ENCODE measurements at places on chromosomes 2 and 18.

DNA sequence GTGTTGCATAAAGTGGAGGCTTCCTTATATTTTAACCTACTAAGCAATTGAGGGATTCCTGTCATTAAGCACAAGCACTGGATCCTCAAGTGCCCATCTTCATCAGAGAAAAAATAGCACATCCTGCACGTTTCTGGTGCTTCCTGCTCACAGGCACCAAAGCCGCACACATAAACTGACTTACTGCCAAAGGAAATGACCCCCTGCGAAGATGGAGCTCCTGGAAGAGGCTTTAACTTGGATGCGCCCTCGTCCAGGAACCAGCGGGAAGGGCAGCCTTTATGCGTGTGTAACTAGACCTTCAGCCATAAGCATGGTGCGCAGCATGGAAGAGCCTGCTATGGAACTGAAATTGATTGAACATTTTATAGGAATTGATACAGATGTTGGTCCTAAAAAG is 188.7 kb downstream of the FTCDNL1 start:
- no peak for DNase-seq

DNA sequence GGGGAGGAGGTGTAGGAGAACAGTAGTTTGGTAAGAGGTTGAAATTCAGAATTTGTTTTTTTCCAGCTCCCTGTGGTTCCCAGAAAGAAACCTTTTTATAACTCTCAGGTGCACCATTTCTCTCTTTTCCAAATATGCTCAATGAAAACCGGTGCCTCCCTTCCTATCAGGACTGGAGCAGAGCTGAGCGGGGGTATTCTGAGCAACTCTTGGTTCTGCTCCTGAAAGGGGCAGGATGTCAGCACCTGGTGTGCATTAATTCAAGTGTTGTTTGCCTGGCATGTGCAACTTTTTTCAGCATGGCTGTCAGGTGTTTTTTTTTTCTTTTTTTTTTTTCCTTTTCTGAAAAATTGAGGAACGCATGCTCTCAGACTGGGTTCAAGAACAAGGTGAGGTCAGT is 74.1 kb downstream of the MAPK4 start:
- no peak for DNase-seq

DNA sequence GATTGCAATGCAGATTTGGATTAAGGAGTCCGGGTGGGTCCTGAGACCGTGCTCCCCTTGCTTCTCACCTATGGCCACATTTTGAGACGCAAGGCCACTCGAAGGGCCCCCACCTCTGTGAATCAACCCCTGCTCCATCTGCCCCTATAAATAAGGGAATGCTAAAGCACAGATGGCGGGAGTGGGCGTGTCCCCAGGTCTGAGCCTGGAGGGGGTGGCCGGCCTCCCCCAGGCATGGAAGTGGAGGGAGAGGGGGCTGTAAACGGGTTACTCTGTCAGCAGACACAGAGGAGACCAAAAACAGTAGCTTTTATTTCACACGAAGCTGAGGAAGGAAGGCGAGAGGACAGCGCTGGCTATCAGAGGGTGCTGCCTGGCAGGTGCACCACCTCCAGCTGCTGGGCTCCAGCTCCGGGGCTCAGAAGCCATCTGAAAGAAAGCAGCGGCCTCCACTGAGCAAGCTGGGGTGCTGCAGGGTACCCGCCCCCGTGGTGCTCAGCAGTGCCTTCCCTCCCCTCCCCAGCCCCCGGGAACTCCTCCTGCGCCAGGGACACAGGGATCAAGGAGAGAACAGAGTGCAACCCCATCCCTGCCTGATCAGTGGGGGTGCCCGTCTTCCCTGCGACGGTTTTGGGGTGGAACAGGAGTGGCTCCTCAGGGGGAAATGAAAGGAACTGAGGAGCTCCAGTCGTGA is 56.7 kb upstream of the RAB6C start:
- no peak for DNase-seq

GRCh38 chr18:10928772-10929373 is 220.5 kb downstream of the PIEZO2 start:
- DNase-seq = peak; percentile 60

GRCh38 chr2:204542982-204543608 is 2.2 kb upstream of the PARD3B start:
- DNase-seq = no peak

GRCh38 chr18:51660188-51660715 is 462.8 kb upstream of the MEX3C start:
- no peak for DNase-seq

GRCh38 chr2:96934831-96935540 is 51.4 kb downstream of the FAM178B start:
- no peak for DNase-seq

- DNase-seq = peak; percentile 90
Observed at GRCh38 chr2:9675415-9676351, 44.9 kb upstream of the YWHAQ start.

- no peak for DNase-seq
Observed at GRCh38 chr2:143934626-143935481, 585.1 kb downstream of the ZEB2 start.

- DNase-seq = no peak
Observed at GRCh38 chr2:205130111-205130829, 552.0 kb upstream of the NRP2 start.

- no peak for DNase-seq
Observed at GRCh38 chr2:223841436-223842190, 4.2 kb upstream of the AP1S3 start.

GRCh38 chr2:160353166-160353565 is 140.4 kb downstream of the RBMS1 start:
- DNase-seq = no peak

DNA sequence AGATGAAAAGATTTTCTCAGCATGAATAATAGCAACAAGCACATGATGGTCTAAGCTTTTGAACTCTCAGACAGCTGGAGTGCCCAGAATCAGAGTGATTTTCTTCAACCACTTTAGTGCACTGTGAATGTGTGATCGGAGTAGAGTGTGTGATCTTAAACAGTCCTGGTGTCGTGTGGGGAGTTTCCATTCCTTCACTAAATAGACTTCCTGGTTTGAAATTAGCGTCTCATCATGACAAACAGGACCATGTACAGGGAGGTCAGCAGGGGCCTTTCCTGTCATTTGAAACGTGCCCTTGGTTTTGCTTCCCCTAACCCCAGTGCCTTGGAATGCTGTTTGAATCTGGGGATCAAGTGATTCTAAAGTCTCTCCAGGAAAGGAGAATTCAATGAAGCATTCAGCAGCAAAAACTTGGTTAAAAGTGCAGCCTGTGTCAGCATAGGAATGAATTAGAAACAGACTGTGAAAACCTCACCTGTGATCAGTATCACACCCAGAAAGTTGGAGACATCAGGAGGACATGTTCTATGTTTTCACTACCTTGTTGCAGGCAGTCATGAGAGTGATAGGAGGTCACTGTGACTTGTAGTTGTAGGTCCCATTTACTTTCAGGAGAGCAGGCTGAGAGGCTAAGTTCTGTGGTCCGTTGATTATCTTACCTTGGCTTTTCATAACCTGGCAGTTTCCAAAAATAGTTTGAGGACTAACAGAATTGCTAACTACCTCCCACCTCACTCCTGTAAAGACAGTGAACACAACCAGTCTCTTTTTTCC is 400.3 kb downstream of the MTX2 start:
- DNase-seq = no peak

- no peak for DNase-seq
Observed at GRCh38 chr2:16625759-16626158, 39.9 kb downstream of the CYRIA start.

DNA sequence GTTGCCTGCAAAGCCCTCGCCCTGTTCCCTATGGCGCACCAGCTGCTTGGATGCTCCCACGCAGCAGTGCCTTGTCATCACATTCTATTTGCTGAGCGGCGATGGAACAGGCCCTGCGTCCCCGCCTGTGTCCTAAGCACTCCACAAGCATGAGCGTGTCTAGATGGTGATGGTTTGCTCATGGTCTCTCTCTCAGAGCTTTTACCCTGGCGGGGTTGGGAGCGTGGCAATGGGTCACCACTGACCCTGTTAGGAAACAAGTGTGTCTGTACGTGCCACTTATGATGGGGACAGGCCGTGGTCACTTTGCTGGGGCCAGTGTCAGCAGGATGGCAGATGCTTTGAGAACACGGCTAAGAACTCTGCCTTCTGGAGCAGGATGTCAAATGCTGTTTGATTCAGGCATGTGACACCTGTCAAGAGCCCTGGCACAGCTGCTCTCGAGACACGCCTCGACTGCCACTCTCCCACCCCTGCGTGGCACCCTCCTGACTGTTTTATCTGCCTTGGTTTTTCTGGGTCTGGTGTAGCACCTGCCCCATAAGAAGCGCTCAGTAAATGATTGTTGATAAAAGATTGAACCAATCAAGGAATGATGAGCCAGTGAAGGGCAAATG is 44.2 kb downstream of the RRM2 start:
- DNase-seq = no peak

DNA sequence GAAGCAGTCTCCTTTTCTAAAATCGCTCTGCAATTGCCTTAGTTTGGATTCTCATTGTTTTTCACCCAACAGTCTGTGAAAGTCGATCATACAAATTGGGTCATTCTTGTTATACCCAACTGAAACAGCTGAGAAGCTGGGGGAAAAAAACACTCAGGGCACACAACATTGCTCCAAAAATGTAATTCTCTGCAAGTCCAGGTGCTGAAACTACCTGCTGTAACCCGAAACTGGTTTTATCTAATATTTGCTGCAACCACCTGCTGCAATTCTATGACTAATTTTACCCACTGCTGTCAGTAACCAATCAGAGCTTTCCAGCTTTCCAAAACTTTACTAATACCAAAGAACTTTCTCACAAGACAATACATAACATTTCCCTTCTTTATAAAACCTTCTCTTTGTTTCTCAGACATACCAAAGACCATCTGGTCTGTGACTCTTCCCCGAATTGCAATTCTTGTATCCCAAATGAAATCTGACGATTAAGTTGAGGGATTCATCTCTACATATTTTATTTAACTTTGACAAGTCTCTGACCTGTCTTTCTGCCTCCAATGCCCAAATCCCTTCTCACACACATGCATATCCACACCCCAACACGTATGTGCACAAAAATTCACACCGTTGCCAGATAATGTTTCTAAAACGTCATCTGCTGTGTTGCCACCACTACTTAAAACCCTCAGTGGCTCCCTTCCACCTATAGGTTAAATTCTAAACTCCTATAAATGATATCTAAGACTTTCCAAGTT is 198.3 kb downstream of the PIEZO2 start:
- no peak for DNase-seq

DNA sequence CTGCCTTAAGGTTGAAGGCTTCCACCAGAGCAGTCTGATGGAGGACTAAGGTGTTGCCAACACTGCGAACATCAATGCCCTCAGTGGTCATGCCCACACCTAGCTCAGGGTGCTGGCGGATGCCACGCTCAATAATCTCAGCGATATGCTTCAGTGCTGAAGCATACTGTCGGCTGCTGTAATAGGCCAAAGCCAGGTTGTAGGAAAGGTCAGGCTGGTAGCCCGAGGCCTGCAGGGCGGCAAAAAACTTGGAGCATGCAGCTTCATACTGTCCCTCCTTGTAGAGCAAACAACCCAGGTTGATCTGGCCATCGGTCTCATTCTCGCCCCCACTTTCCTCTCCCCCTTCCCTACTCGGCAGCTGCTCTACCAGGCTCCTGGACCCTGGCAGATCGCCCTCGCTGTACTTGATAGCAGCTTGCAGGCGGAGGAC is 159.4 kb downstream of the AGPS start:
- peak; percentile 14 for DNase-seq

GRCh38 chr18:32152705-32153448 is 37.0 kb upstream of the MEP1B start:
- DNase-seq = no peak

- DNase-seq = no peak
Observed at GRCh38 chr18:23941791-23942190, 72.8 kb upstream of the TTC39C start.

DNA sequence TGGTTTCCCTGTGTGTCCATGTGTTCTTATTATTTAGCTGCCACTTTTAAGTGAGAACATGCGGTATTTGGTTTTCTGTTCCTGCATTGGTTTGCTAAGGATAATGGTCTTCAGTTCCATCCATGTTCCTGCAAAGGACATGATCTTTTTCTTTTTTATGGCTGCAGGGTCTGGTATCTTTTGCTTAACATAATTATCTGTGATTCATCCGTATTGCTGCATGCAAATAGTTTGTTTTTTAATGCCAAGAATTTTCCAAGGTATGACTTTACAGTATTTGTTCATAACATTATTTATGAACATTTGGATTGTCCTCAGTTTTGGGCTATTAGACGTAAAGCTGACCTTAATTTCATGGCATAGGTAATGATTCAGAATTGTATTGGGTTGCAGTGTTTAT is 17.8 kb downstream of the GIGYF2 start:
- no peak for DNase-seq

DNA sequence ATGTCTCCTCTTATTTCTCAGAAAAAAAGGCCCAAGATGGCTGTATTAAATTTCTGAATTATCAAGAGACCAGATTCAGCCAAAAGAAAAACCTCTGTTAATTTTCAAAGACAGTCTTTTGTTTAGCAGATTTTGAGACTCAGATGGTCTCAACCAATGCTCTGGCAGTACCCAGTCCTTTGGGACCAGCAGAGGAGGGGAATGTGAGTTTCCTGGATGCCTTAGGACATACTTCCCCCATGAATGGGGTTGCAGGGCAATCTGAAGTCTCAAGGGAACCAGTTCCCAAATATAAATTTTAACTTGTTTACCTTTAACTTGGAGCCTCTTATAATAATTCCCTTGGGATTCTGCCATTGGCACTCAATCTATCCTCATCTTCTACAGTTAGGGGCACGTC is 107.8 kb upstream of the ZNF521 start:
- DNase-seq = no peak

DNA sequence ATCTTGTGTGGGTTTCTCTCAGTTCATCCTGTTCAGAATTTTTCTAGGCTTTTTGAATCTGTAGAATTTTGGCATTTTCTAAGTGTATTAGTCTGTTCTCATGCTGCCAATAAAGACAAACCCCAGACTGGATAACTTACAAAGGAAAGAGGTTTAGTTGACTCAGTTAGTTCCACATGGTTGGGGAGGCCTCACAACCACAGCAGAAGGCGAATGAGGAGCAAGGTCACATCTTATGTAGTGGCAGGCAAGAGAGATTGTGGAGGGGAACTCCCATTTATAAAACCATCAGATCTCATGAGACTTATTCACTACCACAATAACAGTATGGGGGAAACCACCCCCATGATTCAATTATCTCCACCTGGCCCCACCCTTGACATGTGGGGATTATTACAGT is 199.2 kb downstream of the ST6GAL2 start:
- DNase-seq = no peak

GRCh38 chr2:117956036-117956796 is 57.7 kb downstream of the CCDC93 start:
- DNase-seq = peak; percentile 12

- no peak for DNase-seq
Observed at GRCh38 chr18:25282282-25282681, 69.7 kb downstream of the ZNF521 start.

- no peak for DNase-seq
Observed at GRCh38 chr18:70462078-70462439, 173.2 kb downstream of the SOCS6 start.

- no peak for DNase-seq
Observed at GRCh38 chr2:152534460-152535135, 182.7 kb downstream of the PRPF40A start.

DNA sequence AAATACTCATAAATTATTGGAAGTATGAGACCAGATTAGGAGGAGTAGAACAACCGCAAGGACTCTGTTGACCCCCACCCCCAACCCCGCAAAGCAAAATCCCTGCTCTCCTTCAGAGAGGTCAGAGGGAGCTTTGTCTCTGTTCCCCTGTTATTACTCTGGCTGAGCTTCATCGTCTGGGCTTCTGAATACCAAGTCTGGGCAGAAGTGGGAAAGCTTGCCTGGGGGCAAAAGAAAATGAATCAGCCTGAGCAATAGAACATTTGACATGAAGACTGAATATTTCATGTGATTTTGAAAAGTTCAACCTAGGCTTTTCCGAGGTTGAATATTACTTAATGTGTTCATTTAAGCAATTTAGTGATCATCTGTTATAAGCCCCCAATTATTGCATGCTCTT is 114.6 kb upstream of the ARHGAP28 start:
- DNase-seq = no peak
